ENCODE measurements at places on chromosomes 7 and 10. TPM values are rescaled to one million over a fixed set of nuclear protein-coding genes. Genes with fewer than 3 reads are reported as not detected.

GRCh38 chr10:94011296-94011695, 17.6 kb downstream of the PLCE1 start:
- H3K27me3 ChIP-seq = peaks cover 2% of the 10 kb centered on the region
- no peak overlapping the region for H3K4me3 ChIP-seq
- DNase-seq = no peak
- peaks cover 8% of the 10 kb centered on the region for H3K4me1 ChIP-seq
- H3K36me3 ChIP-seq = 0 out of 2 replicates have a peak, but pooled peaks cover 5% of the 10 kb centered on the region

DNA sequence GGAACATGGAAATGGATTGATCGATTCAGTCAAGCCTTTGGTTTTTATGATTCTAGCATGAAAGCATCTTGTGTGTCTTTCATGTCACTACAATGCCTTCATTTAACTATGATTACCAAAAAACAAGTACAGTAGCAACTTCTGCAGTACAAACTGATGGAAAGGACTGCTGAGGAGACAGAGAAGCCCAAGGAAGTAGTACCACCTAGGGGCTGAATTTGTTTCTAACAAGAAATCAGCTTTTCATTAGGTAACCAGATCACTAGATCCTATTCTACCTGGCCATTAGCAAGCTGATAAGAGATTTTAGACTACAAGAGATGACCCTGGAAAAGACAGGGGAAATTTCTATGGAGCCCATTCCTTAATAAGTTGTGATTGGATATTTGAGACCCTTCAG, 3.2 kb upstream of the IFIT1 start:
- no peaks in the 10 kb centered on the region for H3K36me3 ChIP-seq
- no peak overlapping the region for H3K27ac ChIP-seq
- no peak for DNase-seq
- no peak overlapping the region for H3K4me3 ChIP-seq
- peaks cover 21% of the 10 kb centered on the region for H3K4me1 ChIP-seq

GRCh38 chr7:55325371-55325792, 39.8 kb upstream of the LANCL2 start:
- no peak overlapping the region for H3K4me3 ChIP-seq
- H3K27ac ChIP-seq = no peak overlapping the region
- no peaks in the 10 kb centered on the region for H3K36me3 ChIP-seq
- no peak for DNase-seq
- H3K4me1 ChIP-seq = no peaks in the 10 kb centered on the region
- H3K27me3 ChIP-seq = no peaks in the 10 kb centered on the region

Gene PDE1C
- total RNA-seq = 0.55 TPM

Gene ENO4
- 1.1 TPM for total RNA-seq

Gene CRYGN
- total RNA-seq = 1.6 TPM

All from WTC11 (cell line).